Smooth muscle cell of trachea (primary cell): ENCODE measurements at places on chromosomes 13 and 19. TPM values are rescaled to one million over a fixed set of nuclear protein-coding genes. Genes with fewer than 3 reads are reported as not detected.

PPP1R12C gene
- total RNA-seq, result 44.7 and 46.4 TPM in 2 replicates

OBI1 gene
- total RNA-seq, result 12.2 and 14.1 TPM in 2 replicates

BLOC1S3 gene
- 8.9 and 13.1 TPM in 2 replicates for total RNA-seq

TDRD3 gene
- 13.2 and 19.5 TPM in 2 replicates for total RNA-seq

CCDC194 gene
- 0.15 and 0.17 TPM in 2 replicates for total RNA-seq

TJP3 gene
- total RNA-seq, result under 0.01 TPM in 1 of 2 replicates, not detected in the other

IL17D gene
- total RNA-seq, result 0.87 and 3.6 TPM in 2 replicates

ETHE1 gene
- 118 and 122 TPM in 2 replicates for total RNA-seq

KIR2DL1 gene
- not detected in 2 replicates for total RNA-seq

ERICH6B gene
- not detected in 2 replicates for total RNA-seq

ZNF626 gene
- 13.7 and 14.7 TPM in 2 replicates for total RNA-seq

IL11 gene
- total RNA-seq, result 2.6 and 3.6 TPM in 2 replicates

LILRB3 gene
- total RNA-seq, result not detected in 2 replicates

MAST1 gene
- total RNA-seq, result 0.15 and 3.3 TPM in 2 replicates

CYP2A6 gene
- total RNA-seq, result not detected in 2 replicates

SCEL gene
- total RNA-seq, result not detected in 2 replicates

IFNL1 gene
- not detected in 2 replicates for total RNA-seq

PGLYRP2 gene
- not detected in 2 replicates for total RNA-seq

URAD gene
- not detected in 2 replicates for total RNA-seq

NLRP9 gene
- total RNA-seq, result not detected in 2 replicates

FBN3 gene
- not detected in 2 replicates for total RNA-seq

KIR3DL3 gene
- not detected in 2 replicates for total RNA-seq

ZNF829 gene
- total RNA-seq, result 3.3 and 5.4 TPM in 2 replicates

F2RL3 gene
- 0.17 TPM in 1 of 2 replicates, not detected in the other for total RNA-seq

RFPL4A gene
- total RNA-seq, result not detected in 2 replicates

ACP7 gene
- total RNA-seq, result under 0.01 and 0.15 TPM in 2 replicates

SHANK1 gene
- 7.3 and 8.6 TPM in 2 replicates for total RNA-seq

PSG1 gene
- 0.58 and 1.8 TPM in 2 replicates for total RNA-seq

ZNF560 gene
- total RNA-seq, result 1.0 and 2.2 TPM in 2 replicates

PLIN5 gene
- total RNA-seq, result not detected in 2 replicates

FFAR1 gene
- not detected in 2 replicates for total RNA-seq

MEIOSIN gene
- total RNA-seq, result not detected in 2 replicates

BRSK1 gene
- 4.0 and 5.2 TPM in 2 replicates for total RNA-seq

ACTMAP gene
- 1.7 and 2.3 TPM in 2 replicates for total RNA-seq

TTYH1 gene
- not detected in 2 replicates for total RNA-seq

ATXN8OS gene
- total RNA-seq, result not detected in 2 replicates

PDE4C gene
- 0.87 and 6.0 TPM in 2 replicates for total RNA-seq

GSX1 gene
- total RNA-seq, result not detected in 2 replicates

NLRP7 gene
- total RNA-seq, result under 0.01 TPM in 1 of 2 replicates, not detected in the other

ZIM2 gene
- not detected in 2 replicates for total RNA-seq

C19orf81 gene
- not detected in 2 replicates for total RNA-seq

SIGLEC9 gene
- total RNA-seq, result not detected in 2 replicates

SEMA6B gene
- total RNA-seq, result 0.29 and 0.50 TPM in 2 replicates
